CD4-positive, alpha-beta T cell treated with Interleukin-1 beta for 1 hour (primary cell): ENCODE measurements at places on chromosomes 2 and 18.
A peak's percentile ranks its signal among the peaks of the same experiment; 100 is the strongest.

GRCh38 chr2:25276569-25277465 lies 64.9 kb downstream of the DNMT3A start:
- DNase-seq: peak; percentile 78

GRCh38 chr2:231386446-231386845 lies 9.1 kb upstream of the B3GNT7 start:
- DNase-seq: no peak

DNA sequence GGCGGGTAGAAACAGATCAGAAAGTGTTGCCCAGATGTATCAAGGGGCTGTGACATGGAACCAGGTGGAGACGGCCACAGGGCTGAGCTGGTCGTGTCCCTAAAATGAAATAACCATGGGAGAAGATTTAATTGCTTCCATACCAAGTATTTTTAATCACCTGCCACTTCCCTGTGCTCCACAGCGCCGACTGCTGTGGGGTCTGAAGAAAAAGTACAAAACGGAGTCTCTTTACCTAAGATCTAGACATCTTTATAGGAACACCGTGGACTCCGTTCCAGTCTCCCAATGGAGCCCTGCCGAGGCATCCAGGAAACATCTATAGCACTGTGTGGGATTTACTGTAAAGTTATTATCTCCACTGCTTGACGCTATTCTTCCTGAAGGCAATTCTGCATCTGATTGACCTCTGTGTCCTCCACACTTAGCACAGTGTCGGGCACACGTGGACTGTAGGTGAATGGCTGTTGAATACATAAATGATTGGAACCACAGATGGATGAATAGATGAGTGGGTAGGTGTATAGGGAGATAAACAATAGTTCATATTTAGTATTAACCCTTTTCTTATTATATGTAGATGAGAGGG lies 21.6 kb upstream of the GYPC start:
- peak; percentile 43 for DNase-seq

DNA sequence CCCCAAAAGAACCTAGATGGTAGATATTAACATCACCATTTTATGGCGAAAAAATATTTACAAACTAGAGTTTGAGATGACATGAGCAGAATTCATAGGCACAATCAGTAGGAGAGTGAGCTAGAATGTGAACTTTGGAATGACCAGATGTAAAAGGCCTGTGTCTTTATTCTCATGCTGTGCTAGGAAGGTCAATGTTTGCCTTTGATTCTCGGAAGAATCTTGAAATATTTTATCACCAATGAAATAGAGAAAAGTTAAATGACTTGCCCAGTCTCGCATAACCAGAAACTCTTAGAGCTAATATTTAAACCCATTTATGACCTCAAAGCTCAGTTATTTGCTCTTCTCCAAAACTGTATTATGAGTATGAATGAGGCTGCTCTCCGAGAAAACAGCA lies 9.2 kb upstream of the REG3G start:
- no peak for DNase-seq

DNA sequence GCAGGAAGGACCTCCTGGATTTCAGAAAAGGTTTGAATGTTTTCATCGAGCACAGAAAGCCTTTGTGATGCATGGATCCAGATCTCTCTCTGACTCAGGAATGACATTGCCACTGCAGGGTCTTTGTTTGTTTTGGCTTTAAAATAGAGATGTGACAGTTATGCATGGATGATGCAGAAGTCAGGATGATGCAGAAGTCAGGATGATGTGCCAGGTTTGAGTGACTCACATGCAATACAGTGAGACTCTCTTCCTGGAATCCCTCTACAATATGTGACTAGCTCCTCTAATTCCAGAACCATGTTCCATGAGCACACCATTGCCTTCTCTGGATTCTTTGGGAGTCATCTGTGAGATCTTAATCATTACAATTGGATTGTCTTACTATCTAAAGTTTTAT lies 177.9 kb upstream of the RAB6C start:
- no peak for DNase-seq

DNA sequence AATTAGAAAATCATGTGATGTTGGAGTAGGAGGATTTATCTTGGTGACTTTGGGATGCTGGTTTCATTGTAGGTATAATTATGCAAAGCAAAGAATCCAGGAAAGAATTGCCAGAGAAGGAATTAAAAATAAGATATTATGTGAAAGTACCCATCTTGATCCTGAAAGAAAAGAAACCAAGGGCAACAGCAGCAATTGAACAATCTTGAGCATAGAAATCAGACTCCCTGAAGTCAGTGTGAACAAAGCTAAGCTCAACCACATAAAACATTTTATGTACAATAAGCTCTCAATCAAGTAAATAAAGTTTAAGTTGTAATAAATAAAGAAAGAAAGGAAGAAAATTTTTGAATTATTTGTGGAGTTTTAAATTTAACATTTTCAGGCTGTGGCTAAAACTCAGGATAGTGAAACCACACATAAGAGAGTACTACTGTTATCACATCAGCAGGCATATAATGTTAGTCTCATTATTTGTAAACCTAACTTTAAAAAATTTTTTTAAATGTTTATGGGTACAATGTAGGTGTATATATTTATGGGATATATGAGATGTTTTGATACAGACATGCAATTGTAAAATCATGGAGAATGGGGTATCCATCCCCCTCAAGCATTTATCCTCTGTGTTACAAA lies 32.8 kb upstream of the GPR55 start:
- DNase-seq: no peak

DNA sequence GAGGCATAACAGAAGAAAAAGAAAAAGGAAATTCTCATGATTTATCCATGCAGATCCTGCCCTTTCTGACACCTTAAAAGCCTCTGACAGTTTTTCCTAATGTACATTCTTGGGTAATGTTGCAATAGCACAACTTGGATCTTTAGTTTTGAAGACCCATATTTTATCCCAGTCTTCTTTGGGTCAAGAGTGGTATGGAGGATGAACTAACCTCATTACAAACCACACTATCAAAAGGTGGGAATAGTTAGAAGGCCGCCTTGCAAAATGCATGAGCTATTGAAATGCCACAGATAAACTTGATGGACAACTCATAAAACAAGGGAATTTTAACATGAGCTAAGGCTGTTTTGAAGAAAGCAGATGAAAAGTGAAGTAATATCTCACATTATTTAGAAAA lies 1479.8 kb upstream of the ACVR2A start:
- DNase-seq: no peak

GRCh38 chr2:75539955-75540716 lies 20.6 kb downstream of the EVA1A start:
- DNase-seq: no peak

GRCh38 chr2:198054299-198054698 lies 249.9 kb downstream of the PLCL1 start:
- DNase-seq: peak; percentile 39

- no peak for DNase-seq
These were observed 30.5 kb downstream of the SLC39A10 start for GRCh38 chr2:195687320-195688086.

- no peak for DNase-seq
These were observed 801.6 kb downstream of the MBD2 start for GRCh38 chr18:53422896-53423295.

DNA sequence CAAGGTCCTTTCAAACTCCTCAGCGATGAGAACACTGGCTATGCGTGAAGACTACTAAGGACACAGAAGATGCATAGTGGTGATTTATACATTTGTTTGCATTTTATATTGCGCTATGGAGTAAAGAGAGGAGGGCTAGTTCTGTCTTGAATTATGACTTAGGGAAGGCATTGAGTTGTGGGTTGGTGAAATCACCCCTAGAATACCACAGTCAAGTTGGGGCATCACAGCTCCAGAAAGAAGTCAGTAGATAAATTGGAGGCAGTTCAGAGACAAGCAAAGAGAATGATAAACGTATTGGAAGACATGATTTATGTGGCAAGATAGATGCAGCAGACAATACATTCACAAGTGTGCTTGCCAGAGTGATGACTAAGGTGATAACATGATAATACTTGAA lies 460.4 kb downstream of the EPHA4 start:
- no peak for DNase-seq

- peak; percentile 27 for DNase-seq
These were observed 359.9 kb upstream of the HNRNPA3 start for GRCh38 chr2:176852667-176853066.

GRCh38 chr2:47531378-47532042 lies 128.6 kb downstream of the MSH2 start:
- no peak for DNase-seq

DNA sequence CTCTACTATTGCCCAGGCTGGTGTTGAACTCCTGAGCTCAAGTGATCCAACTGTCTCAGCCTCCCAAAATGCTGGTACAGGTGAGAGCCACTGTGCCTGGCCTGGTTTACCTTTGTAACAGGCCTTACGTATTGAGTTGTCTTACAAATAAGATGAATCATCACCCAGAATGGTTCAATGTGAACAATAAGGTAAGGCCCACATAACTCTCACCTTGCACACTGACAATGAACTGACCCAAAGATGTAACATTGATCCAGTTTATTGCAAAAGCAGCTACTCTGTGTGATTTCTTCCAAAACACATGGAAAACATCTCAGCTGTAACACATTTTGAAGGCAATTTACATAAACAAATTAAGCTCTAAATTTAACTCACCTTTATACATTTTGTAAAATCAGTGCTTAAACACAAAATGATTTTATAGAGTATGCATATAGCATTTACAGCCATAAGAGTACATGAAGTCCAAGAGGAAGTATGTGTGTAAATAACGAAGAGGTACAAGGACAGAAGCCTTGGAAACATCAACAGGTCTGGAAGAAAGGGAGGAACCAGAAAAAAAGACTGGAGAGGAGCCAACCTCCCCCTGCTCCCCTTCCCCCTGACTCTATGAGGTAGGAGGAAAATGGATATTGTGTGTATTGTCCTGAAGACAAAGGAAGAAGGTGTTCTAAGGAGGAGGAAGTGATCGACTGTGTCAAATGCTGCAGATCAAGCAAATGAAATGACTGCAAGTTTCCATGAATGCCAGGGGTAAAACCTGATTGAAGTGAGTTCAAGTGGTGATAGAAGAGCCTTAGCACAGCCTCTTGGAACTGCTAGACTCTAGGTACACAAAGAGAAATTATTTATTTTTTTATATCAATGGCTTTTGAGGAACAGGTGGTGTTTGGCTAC lies 5.6 kb upstream of the WDFY1 start:
- DNase-seq: no peak

GRCh38 chr2:233011702-233012131 lies 1.3 kb downstream of the NGEF start:
- no peak for DNase-seq

GRCh38 chr2:10520926-10521325 lies 72.8 kb upstream of the ODC1 start:
- DNase-seq: no peak

- no peak for DNase-seq
These were observed 5.2 kb downstream of the PARD6G start for GRCh38 chr18:80241919-80242777.

DNA sequence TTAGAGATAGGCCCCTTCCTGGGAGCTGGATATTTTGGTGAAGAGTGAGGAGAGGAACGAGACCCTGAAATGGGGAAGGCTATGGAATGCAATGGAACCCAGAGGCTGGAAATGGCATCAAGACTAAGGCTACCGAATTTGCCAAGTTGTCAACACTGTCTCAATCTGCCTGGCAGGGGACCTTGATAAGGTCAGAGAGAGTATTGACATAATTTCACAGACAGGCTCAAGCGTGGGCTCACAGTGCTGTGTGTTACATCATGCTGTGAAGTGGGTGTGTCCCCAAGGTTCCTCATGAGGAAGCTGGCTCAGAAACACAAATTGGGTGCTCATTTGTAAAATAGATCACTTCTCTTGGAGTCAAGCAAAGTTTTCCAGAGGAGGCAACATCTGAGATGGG lies 51.8 kb upstream of the CYRIA start:
- DNase-seq: peak; percentile 41

DNA sequence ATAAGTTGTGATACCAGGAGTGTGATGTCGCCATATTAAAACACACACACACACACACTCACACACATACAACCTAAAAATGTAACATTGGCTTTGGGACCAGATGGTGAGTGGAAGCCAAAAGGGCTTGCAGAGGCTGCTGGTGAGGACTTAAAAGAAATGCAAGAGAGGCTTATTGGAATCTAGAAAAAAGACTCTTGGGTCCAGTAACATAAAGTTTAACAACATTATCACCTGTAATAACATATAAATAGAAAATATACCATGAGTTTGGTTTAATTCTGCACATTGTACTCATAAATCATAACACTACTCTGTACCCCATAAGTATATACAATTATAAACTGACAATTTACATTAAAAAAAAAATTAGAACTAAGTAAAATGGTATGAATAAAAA lies 74.4 kb upstream of the MYCN start:
- DNase-seq: no peak

DNA sequence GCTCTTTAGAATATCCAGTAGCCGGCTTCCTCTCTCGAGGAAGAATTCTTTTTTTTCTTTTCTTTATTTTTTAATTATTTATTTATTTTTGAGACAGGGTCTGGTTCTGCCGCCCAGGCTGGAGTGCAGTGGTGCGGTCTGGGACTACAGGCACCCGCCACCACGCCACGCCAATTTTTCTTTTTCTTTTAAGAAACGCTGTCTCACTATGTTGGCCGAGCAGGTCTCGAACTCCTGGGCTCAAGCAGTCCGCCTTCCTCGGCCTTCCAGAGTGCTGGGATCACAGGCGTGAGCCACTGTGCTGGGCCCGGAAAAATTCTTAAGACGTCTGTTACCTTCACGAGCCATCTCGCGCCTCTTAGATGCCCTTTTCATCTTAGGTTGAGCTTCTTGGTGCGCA lies 931 bp upstream of the TMEM131 start:
- no peak for DNase-seq

DNA sequence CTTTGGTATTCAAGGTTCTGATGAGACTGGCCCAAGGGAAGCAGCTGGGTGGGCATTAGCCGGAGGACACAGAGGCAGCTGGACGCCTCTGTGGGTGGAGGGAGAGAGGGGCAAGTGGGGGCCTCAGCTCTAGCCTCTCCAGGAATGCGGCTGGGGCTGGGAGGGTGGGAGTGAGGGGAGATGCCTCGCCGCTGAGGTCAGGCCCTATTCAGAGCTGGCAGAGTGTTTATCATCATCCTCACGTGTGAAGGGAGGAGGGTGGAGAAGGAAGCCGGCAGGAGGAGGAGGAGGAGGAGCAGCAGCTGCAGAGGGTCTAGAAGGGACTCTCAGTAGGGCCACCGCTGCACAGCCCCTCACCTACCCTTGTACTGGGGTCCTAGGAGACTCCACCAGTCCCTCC lies 43.1 kb downstream of the TNS1 start:
- DNase-seq: no peak

DNA sequence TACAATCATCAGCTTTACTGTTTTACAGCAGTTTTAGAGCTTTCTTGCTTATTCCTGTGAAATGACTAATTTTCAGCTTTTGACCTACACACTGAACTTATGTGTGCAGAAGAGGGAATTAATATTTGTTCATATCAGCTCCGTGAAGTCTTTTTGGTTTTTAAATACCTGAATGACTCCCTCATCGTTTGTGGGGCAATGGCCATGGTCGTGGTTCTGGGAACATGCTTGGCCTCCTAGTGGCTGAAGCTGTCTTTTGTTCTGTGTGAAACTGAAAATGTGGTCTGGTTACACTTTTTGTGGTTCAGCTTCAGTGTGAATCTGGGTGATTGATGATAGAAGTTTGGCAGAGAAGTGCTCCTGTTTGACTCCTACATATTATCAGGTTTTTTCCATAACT lies 408.1 kb downstream of the THSD7B start:
- no peak for DNase-seq
